T1000 (cell line): ENCODE measurements at places on chromosomes 1 and 21.

DNA sequence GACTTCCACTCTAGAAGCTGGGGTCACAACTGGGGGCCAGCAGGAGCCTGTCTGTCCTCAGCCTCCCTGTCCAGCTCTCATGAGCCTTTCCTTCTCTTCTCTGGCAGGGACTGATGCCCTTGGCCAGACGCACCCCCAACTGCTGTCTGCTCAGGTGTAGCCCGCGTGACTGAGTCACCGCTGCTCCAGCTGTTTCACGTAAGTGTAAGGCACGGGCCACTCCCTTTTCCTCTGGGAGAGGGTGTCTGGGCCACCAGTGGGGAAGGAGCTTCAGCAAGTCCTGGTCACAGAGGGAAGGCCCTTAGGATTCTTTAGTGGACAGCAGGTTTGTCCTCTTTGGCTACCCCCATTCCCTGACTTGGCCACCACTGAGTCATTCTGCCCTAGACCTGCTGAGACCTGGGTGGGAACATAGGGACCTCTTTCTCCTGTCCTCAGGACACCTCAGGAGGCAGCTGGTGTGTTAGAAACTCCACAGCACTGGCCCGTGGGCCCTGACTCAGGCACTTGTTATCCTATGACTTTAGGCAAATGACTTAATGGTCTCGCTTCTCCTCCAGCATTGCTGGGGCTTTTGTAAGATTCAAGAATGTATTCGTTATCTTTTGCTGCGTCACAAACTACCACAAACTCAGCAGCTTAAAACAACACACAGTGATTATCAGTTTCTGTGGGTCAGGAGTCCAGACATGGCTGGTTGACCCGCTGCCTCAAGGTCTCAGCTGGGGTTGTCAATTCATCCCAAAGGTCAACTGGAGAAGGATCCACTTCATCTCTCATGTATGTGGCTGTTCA is 64.8 kb downstream of the FAM163A start:
- DNase-seq, result peak; percentile 22

- no peak for DNase-seq
Observed at GRCh38 chr1:2561898-2562895, 6.0 kb downstream of the TNFRSF14 start.

GRCh38 chr1:31261916-31262315 is 22.2 kb upstream of the NKAIN1 start:
- DNase-seq, result no peak

GRCh38 chr1:204462229-204462561 is 32.4 kb downstream of the PIK3C2B start:
- DNase-seq, result no peak

DNA sequence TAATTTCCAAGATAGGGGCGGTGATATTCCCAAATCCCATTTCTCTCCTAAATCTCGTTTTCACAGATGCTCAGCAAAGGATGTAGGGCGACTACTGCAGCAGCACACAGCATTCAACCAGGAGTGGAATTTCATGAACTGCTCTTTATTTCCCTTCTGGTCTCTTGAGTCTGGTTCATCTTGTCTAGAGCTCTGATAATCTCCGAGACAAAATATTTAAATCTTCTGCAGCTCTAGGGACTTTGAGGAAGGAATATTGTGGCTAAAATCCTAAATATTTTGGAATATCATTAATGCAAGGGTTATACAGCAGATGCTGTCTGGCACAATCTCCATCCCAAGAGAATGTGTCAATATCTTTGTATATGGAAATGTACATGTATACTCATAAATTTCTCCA is 45.4 kb downstream of the KIF26B start:
- no peak for DNase-seq

- no peak for DNase-seq
Observed at GRCh38 chr1:24108334-24109165, 3.4 kb downstream of the MYOM3 start.

DNA sequence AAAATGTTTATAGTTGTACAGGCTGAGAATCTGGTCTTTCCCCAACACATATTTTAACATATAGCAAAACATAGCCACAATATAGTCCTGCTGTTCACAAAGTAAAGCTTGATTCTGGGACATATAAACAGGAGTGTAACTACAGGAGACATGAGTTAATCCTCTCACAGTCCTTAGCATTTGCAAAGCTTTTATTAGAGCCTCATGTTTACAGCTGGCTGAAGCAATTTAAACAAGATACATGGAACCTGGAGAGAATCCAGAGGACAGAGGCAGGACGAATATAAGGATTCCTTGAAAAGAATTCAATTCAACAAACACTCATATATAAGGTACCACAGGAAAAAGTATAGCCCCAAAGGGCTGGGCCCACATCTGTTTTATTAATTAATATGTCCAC is 163.4 kb downstream of the ADGRL4 start:
- no peak for DNase-seq

DNA sequence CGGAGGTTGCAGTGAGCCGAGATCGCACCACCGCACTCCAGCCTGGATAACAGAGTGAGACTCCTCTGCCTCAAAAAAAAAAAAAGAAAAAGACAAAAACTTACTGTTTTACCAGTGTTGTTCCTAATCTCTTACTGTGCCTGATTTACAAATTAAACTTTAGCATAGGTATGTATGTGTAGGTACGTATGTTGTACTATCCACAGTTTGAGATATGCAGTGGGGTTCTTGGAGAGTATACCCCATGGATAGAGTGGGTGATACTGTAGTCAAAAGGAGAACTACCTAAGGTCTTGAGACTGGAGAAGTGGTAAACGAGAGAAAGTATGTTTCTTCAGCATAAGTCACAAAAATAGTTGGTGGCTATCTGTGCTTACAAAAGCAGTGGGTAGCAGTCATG is 38.6 kb downstream of the RNF11 start:
- DNase-seq, result no peak

DNA sequence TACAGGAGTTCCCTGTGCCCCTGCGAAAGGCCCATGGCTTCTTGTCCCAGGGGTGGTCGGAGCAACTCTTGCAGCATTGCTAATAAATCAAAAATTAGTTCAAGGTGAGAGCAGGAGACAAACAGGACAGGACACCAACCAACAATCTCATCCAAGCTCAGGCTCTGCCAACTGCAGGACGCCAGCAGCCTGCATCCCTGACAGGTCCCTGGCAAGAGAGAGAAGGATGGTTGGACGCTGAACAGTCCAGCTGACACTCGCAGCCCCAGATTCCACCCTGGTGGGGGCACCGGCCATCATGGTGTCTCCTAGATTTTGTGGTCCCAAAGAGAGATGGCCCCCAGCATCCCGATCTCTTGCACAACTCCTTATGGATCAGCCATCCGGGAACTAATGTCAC is 142.1 kb upstream of the VAMP3 start:
- no peak for DNase-seq

GRCh38 chr1:26705788-26706311 is 10.0 kb downstream of the ARID1A start:
- DNase-seq, result no peak

DNA sequence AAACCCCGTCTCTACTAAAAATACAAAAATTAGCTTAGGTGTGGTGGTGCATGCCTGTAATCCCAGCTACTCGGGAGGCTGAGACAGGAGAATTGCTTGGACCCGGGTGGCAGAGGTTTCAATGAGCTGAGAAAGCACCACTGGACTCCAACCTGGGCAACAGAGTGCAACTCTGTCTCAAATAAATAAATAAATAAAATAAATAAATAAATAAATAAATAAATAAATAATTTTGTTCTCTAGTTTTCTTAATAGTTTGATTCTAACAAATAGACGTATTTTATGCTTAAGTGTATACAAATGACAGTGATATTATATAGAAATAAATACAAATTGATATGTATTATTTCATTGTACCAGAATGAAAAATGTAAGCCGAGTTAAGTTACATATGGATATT is 339.9 kb upstream of the OLFM3 start:
- DNase-seq, result no peak

DNA sequence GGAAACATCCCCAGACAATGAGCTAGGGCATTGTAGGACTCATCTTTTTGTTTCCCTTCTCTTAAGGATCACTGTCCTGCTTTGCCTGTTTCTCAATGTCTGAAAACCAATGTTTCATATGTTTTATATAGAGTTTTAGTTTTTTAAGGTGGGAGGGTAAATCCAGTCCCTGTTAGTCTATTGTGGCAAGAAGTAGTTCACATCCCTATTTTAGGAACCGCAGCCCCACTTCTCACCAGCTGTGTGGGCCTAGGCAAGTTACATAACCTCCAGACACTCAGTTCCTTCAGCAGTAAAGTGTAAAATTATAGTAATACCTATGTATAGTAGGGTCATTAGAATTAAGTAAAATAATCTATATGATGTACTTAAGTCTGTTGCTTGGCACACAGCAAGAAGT is 105.8 kb upstream of the WLS start:
- no peak for DNase-seq

GRCh38 chr1:25651036-25651640 is 34.5 kb downstream of the MAN1C1 start:
- DNase-seq, result no peak

DNA sequence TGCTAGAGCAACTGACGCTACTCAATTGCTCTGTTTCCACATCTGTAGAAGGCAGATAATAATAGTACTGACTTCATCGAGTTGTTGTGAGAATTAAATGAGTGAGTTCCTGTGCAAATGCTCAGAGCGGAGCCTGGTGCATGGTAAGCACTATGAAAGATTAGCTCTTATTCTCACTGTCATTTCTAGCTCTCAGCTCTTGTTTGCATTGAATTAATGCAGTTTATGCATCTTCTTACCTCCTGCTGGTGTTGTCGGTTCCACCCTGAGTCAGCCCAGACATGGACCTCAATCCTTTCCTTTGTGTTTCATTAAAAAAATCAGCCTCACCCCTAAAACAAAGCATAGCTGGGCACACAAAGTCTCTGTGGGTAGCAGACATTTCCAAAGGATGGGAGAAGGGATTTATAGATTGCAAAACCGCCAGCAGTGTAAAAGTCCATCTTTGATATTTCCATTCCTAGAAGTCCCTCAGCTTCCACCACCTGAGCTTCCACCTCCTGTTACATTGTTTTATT is 254.4 kb upstream of the CSF3R start:
- no peak for DNase-seq
